Activated CD8-positive, alpha-beta memory T cell treated with anti-CD3 and anti-CD28 coated beads for 1 hour (primary cell): ENCODE measurements at places on chromosomes 12 and 14.

DNA sequence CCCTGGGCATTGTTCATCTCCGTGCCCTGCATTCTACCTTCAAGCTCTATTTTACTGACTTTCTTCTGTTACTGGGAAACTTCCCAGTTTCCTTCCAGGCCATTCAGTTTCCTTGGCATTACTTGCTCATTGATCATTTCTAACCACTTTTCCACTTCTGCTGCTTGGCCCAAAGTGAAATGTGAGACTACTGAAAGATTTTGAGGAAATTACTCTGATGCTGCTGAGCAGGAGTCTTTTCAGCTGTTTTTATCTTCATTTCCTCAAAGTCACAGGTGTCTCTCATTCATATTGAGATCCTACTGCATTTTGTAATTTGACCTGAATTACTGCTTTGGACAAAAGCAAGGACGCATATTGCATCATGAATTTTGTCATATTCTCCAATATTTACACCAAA, 26.4 kb upstream of the DBX2 start:
- DNase-seq = no peak

GRCh38 chr14:101257551-101257950, 303.7 kb upstream of the DIO3 start:
- DNase-seq = no peak

- DNase-seq = no peak
Observed at GRCh38 chr12:102696045-102696444, 215.7 kb upstream of the IGF1 start.

GRCh38 chr14:59310633-59311032, 122.2 kb downstream of the DAAM1 start:
- no peak for DNase-seq

DNA sequence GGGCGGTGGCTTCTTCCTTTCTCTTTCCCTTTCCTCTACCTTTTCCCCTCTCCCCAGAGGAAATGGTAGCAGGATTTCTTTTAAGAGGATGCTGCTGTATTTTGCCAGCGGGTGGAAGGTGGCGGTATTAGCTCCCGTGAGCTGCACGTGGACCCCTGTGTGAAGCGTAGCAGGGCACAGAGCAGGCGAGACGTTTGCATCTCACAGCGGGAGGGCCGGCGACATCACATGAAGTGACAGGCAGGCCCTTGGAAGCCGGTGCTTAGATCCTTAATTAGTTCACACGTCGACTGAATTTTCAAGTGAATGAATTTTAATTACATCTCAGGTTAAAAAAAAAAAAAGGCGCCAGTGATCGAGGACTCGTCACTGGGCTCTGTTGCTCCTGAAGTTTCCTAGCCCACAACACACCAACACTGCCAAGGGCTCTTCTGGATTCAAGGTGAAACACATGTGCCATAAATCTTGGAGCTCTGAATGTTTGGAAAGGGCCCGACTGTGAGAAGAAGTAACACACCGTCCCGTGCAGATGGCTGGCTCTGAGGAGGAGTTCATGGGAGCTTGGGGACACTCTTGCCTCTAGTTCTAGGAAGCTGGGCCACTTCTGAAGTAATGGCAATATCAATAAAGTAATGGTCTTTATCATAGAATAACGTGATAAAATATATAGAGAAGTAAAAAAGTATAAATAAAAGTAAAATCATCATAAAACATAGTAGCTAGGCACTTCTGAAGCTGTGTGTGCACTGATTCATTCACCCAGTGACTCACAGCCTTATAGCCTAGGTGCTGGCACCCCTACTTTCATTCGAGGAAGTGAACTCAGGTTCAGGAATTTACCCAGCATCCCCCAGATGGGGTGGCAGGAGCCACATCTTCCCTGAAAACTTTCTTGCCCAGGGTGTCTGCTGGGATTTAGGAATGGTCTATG, 75.3 kb downstream of the AACS start:
- no peak for DNase-seq

DNA sequence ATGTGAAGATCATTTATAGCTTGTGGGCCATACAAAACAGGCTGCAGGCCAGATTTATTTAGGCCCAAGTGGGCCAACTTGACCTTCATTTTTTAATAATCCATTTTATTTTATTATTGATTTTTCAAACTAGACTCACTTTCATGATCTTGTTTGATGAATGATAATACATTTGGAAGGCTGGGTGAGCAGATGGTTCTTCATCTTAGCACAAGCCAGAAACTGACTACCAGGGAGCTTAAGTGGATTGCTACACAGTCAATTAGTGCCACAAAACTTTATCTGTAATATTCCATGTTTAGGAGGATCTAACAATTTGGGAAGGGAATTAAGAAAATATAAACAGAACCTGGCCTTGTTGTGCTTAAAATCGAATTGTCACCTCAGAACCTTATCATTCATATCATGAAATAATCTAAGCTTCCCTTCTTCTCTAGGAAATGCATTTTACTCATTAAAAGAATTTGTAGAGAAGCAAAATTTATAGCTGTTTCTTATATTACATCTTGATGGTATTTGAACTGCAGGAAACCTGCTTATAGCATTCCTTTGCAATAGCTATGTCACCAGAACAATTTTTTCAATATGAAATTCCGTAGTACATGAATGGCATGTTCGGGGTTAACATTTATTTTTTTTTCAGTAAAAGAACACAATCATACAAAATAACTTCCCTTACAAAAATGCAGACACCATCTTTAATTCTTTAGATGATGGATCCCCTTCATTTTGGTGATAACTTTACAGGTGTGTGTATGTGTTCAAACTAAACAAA, 62.0 kb upstream of the CSRP2 start:
- no peak for DNase-seq

- no peak for DNase-seq
Observed at GRCh38 chr12:110619534-110619953, 5.6 kb downstream of the TCTN1 start.
